Activated T-cell treated with anti-CD3 and anti-CD28 coated beads for 1 hour (primary cell): ENCODE measurements at places on chromosomes 1 and 21.

GRCh38 chr1:75334876-75335389 is 200.7 kb downstream of the LHX8 start:
- DNase-seq: no peak

DNA sequence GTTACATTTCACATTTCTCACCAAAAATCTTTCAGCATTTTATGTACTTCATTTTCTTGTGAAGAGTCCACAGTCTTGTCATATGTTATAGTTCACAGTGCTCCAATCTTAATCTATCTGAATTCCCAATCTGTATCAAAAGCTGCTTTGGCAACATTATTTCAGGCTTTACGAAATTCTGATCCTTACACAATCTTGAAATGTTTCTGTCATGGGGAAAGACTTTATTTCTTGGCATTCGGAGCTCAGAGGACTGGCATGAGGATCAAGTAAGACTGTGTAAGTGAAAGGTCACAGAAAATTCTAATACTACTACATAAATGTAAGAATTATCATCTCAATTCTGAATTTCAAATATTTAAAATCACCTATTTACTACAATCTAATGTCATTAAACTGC is 2.0 kb downstream of the USP33 start:
- no peak for DNase-seq

GRCh38 chr1:92340154-92340553 is 41.3 kb downstream of the RPAP2 start:
- DNase-seq: no peak

DNA sequence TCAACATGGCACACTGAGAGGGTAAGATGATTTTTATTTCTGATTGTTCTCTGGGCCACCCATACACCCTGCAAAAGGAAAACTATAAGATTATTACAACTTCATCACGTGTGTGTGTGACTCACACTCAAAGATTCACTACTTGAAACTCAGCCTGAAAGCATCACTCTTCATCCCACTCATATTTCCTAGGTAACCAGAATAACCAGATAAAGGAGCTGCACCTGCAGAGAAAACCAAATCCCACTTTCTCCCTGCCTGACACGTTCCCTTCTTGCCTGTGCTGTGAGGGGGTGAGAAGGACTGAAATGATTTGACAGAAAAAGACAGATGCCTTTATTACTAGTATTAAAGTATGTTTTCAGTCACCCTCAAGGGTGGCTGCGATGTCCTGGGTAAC is 131.6 kb downstream of the TGFBR3 start:
- no peak for DNase-seq

DNA sequence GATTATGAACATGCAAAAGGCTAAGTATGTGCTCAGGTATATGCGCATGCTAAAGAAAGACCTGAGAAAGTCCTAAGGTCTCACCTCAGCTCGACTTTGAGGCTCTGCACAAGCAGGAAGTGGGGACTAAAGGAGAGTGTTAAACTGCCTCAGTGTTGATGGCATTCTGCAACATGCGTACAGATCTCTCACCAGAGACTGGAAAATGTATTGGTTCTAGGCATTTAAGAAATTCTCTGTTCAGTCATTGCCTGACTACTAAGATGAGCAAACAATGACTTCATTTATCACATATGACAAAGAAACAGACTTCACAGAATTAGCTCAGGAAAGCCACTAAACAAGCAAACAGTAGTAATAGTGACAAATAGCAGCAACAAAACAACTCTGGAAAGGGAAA is 90.8 kb downstream of the USH2A start:
- no peak for DNase-seq

- no peak for DNase-seq
Observed at GRCh38 chr1:97277891-97278654, 556.5 kb downstream of the PTBP2 start.

DNA sequence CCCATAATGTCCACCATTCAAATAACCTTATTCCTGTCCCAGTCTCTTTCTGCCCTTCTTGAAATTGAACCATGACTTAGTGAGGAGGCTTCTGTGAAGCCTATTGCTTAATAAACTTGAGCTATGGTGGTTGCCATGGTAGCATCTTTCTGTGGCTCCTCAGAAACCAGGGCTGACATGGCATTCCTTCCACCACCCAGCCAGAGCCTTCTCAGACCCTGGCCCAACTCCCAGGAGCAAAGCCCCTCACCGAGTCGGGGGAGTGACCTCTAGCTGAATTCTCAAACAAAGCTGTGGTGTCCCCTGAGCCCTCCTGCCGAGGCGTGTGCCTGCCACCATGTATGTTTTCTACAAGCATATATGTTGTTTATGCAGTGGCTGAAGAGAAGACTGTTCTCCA is 259.1 kb downstream of the CACNA1E start:
- no peak for DNase-seq

GRCh38 chr21:25822981-25823380 is 88.2 kb downstream of the GABPA start:
- no peak for DNase-seq

- no peak for DNase-seq
Observed at GRCh38 chr1:44539991-44540730, 134.1 kb downstream of the TMEM53 start.
